Neuronal stem cell (in vitro differentiated cells): ENCODE measurements at places on chromosomes 1 and 21.
A peak's percentile ranks its signal among the peaks of the same experiment; 100 is the strongest.

DNA sequence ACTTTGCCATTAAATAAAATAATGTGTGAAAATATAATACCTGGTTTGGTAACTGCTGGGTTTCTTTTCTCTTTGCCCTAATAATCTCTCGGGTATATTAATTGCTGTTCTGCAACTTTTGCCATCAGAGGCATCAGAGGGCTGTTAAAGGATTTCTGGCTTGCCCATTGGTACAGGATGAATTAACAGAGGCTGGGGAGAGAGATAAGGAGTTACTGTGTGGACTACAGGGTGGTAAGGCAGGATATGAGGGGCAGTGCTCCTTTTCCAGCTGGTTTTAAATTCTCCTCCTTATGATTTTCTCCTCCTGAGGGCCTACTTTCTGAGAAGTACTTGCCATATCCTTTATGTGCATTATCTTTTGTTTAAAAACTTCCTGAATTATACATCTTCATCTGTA is 48.3 kb downstream of the FGGY start:
- no peaks in the 10 kb centered on the region for H3K36me3 ChIP-seq
- H3K4me3 ChIP-seq: no peak overlapping the region
- peaks cover 1% of the 10 kb centered on the region for H3K4me1 ChIP-seq
- H3K27me3 ChIP-seq: no peaks in the 10 kb centered on the region
- no peak overlapping the region for H3K27ac ChIP-seq
- DNase-seq: no peak

DNA sequence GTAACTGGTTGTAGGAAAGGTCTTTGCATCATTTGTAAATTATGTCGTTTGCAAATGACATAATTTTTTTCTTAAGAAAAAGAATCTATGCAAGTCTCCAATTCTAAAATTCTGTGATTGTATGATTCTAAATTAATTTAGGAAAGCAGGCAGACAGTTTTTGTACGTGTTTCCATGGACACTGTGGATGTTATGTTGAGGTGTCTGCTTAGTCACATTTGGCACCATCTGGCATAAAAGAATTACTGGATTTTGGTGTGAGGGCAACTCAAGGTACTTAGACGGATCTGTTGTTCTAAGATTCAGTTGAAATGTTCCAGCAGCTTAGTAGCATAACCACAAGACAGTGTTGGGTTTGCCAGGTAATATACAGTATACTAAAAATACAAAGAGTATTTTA is 42.5 kb downstream of the C1orf21 start:
- no peaks in the 10 kb centered on the region for H3K27me3 ChIP-seq
- H3K36me3 ChIP-seq: no peaks in the 10 kb centered on the region
- DNase-seq: no peak
- no peak overlapping the region for H3K4me3 ChIP-seq
- H3K4me1 ChIP-seq: peaks cover 7% of the 10 kb centered on the region

- no peak overlapping the region for H3K27ac ChIP-seq
- no peaks in the 10 kb centered on the region for H3K36me3 ChIP-seq
- peaks cover 46% of the 10 kb centered on the region for H3K4me1 ChIP-seq
- DNase-seq: no peak
Observed at GRCh38 chr21:33684923-33685560, 42.7 kb downstream of the ITSN1 start.

DNA sequence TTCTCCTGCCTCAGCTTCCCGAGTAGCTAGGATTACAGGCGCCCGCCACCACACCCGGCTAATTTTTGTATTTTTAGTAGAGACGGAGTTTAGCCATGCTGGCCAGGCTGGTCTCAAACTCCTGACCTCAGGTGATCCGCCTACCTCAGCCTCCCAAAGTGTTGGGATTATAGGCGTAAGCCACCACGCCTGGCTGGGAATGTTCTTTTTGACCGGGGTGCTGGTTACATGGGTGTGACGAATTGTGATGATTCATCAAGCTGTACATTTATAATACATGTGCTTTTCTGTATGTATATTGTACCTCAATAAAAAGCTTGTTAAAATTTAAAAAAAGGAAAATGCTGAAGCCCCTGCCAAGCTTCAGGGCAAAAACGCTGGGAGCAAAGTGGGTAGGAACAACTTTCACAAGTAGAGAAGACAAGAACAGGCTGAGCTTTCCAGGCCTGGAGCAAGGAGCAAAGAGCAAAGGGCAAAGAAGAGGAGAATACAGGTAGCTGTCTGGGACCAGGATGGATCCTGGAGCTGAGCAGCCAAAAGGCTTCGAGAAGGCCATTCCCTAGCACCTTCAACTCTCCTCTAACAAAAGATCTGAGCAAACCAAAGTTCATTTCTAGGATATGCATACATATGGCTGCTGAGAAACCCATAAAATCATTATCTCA is 20.5 kb upstream of the YRDC start:
- H3K36me3 ChIP-seq: peaks cover 78% of the 10 kb centered on the region
- no peak overlapping the region for H3K4me3 ChIP-seq
- DNase-seq: no peak
- no peaks in the 10 kb centered on the region for H3K27me3 ChIP-seq
- H3K4me1 ChIP-seq: no peaks in the 10 kb centered on the region

GRCh38 chr21:45557616-45558043 is 15.4 kb upstream of the SLC19A1 start:
- no peak overlapping the region for H3K27ac ChIP-seq
- no peak overlapping the region for H3K4me3 ChIP-seq
- H3K36me3 ChIP-seq: no peaks in the 10 kb centered on the region
- peaks cover 9% of the 10 kb centered on the region for H3K4me1 ChIP-seq

- no peak overlapping the region for H3K27ac ChIP-seq
- H3K36me3 ChIP-seq: no peaks in the 10 kb centered on the region
- H3K4me3 ChIP-seq: no peak overlapping the region
Observed at GRCh38 chr1:233389893-233390292, 62.4 kb downstream of the MAP3K21 start.

- no peak overlapping the region for H3K4me3 ChIP-seq
- no peak for DNase-seq
- no peaks in the 10 kb centered on the region for H3K27me3 ChIP-seq
- H3K27ac ChIP-seq: no peak overlapping the region
- H3K36me3 ChIP-seq: no peaks in the 10 kb centered on the region
- H3K4me1 ChIP-seq: no peaks in the 10 kb centered on the region
Observed at GRCh38 chr1:186983327-186983726, 154.6 kb downstream of the PLA2G4A start.

DNA sequence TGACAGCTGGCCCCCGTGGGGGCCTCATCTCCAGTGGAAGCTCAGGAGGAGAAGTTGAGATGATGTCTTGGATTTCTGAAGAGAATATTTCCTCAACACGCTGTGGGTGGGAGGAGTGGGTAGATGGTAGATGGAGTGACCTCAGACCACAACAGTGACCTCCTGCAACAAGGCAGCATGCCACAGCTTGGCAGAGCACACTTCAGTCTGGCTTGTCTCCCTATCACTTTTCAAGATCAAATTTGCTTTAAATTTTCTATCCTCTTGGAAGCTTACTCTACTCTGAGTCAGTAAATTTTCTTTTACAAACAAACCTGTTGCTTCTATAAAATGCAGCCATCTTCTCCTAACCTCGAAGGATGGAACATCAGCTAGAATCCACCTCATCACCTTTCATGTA is 59.7 kb downstream of the NTPCR start:
- H3K27ac ChIP-seq: no peak overlapping the region
- no peaks in the 10 kb centered on the region for H3K27me3 ChIP-seq
- H3K4me3 ChIP-seq: no peak overlapping the region
- peaks cover 2% of the 10 kb centered on the region for H3K36me3 ChIP-seq
- peaks cover 7% of the 10 kb centered on the region for H3K4me1 ChIP-seq

GRCh38 chr1:27884006-27884954 is 11.9 kb downstream of the THEMIS2 start:
- no peaks in the 10 kb centered on the region for H3K27me3 ChIP-seq
- H3K4me1 ChIP-seq: no peaks in the 10 kb centered on the region
- no peak overlapping the region for H3K4me3 ChIP-seq

- H3K36me3 ChIP-seq: no peaks in the 10 kb centered on the region
- no peak overlapping the region for H3K27ac ChIP-seq
- no peaks in the 10 kb centered on the region for H3K27me3 ChIP-seq
- H3K4me1 ChIP-seq: no peaks in the 10 kb centered on the region
- no peak for DNase-seq
- no peak overlapping the region for H3K4me3 ChIP-seq
Observed at GRCh38 chr1:67148516-67149178, 13.9 kb upstream of the C1orf141 start.

DNA sequence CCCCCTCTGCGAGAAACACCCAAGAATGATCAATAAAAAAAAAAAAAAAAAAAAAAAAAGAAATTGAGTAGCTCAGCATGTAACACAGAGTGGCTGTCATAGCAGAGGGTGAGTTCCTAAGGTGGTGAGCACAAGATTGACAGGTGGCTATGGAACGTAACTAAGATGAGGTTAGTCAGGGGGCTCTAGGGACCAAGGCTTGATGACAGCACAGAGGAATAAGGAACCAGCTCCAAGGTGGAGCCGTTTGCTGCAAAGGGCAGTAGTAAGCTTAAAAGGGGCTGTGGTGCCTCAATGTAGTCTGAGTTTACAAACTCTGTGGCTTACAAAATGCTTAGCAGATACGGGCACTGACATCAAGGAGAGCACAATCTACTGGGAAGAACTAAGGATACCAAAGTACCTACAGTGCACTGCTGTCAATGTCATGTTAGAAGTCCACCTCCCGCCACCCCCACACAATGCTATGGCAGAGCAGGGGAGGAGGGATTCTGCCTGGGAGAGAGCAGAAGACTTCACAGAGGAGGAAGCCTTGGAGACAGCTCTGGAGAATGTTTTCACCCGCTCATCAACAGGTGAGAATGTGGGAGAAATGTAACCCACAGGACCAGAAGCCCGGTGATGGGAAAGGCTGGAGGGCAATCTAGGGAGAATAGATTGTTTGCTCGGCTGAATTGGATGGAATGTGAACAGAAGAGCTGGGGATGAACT is 13.1 kb downstream of the IQGAP3 start:
- peaks cover 77% of the 10 kb centered on the region for H3K36me3 ChIP-seq
- DNase-seq: no peak
- H3K4me3 ChIP-seq: no peak overlapping the region
- H3K27ac ChIP-seq: no peak overlapping the region

DNA sequence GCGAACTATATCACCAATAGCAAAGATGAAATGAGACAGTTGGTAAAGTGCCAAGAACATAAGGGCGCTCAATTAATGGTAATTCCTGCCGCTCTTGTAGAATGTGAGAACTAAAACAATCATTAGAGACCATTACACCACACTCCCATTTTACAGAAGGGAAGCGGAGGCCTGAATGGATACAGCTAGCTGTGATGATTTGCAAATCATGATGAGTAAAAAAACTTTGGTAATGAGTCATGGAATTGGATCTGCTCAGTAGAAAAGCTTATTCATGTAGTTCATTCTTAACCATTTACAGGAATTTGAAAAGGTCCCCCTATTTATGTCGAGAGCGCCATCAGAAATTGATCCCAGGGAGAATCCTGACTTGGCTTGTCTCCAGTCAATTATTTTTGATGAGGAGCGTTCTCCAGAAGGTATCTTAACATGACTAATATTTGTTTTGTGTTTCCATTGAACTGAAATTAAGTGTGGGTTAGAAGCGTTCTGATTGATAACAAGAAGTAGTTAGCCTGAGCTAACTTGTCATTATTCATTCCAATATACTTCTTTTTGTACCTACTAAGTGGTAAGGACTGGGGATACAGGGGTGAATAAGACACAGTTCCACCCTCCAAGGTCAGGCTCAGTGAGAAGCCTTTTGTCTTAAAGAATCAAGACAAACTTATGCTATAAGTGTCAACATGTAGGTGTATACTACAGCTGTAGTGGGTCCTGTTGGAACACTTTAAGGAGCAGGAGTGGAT is 812 bp downstream of the TTC4 start:
- no peak overlapping the region for H3K27ac ChIP-seq
- H3K4me3 ChIP-seq: peak overlapping the region; percentile 85
- peaks cover 47% of the 10 kb centered on the region for H3K36me3 ChIP-seq
- DNase-seq: no peak

- peaks cover 41% of the 10 kb centered on the region for H3K36me3 ChIP-seq
- no peak overlapping the region for H3K27ac ChIP-seq
- DNase-seq: no peak
- H3K4me1 ChIP-seq: no peaks in the 10 kb centered on the region
Observed at GRCh38 chr1:155918660-155919059, 7.5 kb upstream of the RIT1 start.

DNA sequence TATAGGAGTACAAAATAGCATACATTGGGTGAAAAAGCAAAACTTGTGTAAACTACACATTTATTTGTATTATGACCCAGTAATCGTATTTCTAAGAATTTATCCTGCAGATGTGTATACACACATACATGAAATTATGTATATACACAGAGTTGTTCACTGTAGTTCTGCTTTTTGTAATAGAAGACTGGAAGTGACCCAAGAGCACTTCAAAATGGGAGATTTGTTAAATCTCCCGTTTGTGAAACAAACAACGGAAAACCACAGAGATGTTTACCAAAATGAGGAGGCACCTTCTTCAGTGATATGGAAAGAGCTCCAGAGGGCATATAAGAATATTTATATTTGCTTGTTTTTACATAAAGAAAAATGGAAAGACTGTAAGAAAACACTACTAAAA is 18.0 kb upstream of the MNDA start:
- H3K27me3 ChIP-seq: no peaks in the 10 kb centered on the region
- no peaks in the 10 kb centered on the region for H3K36me3 ChIP-seq
- no peak overlapping the region for H3K27ac ChIP-seq
- no peak overlapping the region for H3K4me3 ChIP-seq
- no peaks in the 10 kb centered on the region for H3K4me1 ChIP-seq
- no peak for DNase-seq

DNA sequence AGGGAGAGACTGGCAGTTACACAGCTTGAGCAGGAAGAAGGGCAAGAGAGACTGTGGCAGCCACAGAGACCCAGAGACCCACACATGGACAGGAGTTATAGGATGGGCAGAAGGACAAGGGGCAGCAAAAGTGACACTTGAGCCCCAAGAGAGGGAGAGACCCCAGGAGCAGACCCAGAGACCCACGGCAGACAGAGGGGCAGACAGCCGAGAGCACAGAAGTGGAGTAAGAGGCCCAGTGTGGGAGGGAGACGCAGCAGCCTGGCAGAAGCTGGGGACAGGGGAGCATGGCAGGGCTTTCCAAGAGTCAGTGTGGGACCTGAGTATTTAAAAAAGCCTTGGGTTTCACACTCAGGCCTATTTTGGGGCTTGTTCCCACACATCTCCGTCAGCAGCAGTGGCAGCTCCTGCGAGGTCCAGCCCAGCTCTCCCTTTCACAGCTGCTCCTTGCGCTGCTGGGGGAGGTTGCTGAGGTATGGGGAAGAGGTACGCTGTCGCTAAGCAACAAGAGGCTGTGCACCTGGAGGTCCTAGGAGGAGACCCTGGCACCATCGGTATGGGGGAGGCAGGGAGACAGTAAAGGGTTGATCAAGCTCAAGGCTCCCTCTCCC is 9.0 kb upstream of the MEF2D start:
- H3K27me3 ChIP-seq: peaks cover 44% of the 10 kb centered on the region
- H3K36me3 ChIP-seq: no peaks in the 10 kb centered on the region
- H3K4me1 ChIP-seq: peaks cover 4% of the 10 kb centered on the region
- no peak overlapping the region for H3K4me3 ChIP-seq
- H3K27ac ChIP-seq: no peak overlapping the region
